ENCODE measurements at places on chromosomes 5 and 9. TPM values are rescaled to one million over a fixed set of nuclear protein-coding genes. Genes with fewer than 3 reads are reported as not detected.
A peak's percentile ranks its signal among the peaks of the same experiment; 100 is the strongest.

- no peaks in the 10 kb centered on the region for H3K27me3 ChIP-seq
- no peak overlapping the region for H3K4me3 ChIP-seq
- DNase-seq = peak; percentile 67
- no peaks in the 10 kb centered on the region for H3K36me3 ChIP-seq
These were observed 51.0 kb downstream of the IARS1 start for GRCh38 chr9:92242260-92243136.

Gene CMBL
- polyA plus RNA-seq = 29.4 TPM

GRCh38 chr5:132087176-132087575 is 13.6 kb downstream of the CSF2 start:
- H3K4me3 ChIP-seq = no peak overlapping the region
- H3K36me3 ChIP-seq = no peaks in the 10 kb centered on the region
- DNase-seq = no peak
- no peaks in the 10 kb centered on the region for H3K27me3 ChIP-seq
- no peaks in the 10 kb centered on the region for H3K4me1 ChIP-seq

DNA sequence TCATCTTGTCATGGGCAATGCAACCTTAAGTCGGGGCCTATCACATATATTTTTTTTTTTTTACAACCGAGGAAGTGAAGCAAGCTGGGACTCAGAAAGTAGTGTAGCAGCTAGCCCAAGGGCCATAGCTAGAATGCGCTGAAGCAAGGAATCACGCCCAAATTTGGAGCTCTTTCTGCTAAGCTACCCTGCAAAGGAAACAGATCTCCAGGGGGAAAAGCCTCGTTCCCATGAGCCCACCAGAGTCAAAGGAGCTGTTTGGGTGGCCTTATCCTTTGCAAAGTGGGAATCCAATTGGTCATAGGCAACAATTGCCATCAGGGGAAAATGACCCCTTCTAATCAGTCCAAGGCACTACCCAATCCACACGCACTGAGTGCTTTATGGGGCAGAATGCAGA is 390.4 kb downstream of the EBF1 start:
- H3K4me3 ChIP-seq = no peak overlapping the region
- DNase-seq = no peak
- no peak overlapping the region for H3K27ac ChIP-seq
- H3K4me1 ChIP-seq = no peaks in the 10 kb centered on the region

DNA sequence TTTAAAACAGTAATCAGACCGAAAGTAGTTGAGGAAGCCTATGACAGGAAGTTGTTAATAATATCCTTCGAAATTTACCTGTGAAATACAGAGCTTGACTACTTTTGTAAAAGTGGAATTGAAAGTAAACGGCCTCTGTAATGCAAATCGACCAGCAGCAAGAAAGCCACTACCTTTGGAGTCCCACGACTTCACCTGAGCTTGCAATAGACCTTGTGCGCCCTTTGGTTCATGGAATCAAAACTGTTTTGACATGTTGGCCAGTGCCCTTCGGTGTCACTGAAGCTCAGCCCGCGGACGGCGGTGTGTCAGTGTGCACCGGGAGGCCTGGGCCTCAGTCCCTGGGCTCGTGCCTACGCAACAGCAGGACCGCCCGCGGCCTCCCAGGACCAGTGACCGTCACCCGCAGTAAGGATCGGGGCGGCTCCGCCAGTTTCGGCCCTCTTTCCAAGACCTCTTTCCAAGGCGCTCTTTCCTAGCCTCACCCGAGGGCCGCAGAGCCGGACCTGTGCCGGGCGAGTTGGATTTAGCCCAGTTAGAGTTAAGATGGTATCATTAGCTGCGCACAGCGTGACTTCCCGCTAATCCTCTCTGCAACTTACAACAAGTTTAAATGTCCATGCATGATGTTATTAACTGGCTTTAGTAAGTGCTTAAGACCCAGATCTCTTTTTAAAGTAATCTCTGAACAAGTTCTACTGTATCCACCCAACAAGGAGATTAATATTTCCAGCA is 223.3 kb downstream of the MEF2C start:
- no peaks in the 10 kb centered on the region for H3K27me3 ChIP-seq
- H3K4me1 ChIP-seq = peaks cover 14% of the 10 kb centered on the region
- no peak overlapping the region for H3K4me3 ChIP-seq
- no peaks in the 10 kb centered on the region for H3K36me3 ChIP-seq

Gene SV2C
- 0.07 TPM for polyA plus RNA-seq

GRCh38 chr5:79814699-79815098 is 125.1 kb downstream of the CMYA5 start:
- no peak for DNase-seq
- H3K4me1 ChIP-seq = no peaks in the 10 kb centered on the region
- no peaks in the 10 kb centered on the region for H3K27me3 ChIP-seq

DNA sequence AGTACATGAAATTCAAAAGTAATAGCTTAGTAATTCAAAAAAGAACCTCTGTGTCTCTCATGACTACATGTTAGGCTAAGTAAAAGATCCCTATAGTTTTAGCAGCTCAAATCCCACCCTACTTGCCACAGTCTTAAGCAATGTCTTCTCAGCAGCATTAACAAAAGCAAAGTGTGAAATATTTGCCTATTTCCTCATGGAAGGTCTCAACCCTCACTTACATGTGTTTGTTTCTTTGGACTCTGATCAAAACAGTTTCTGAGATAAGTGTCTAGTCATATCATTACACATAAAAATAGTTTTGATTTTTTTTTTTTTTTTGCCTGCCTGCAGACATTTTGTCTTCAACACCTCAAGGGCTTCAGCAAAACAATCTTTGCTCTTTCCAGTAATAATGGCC is 310.5 kb downstream of the CETN3 start:
- H3K27me3 ChIP-seq = no peaks in the 10 kb centered on the region
- no peak overlapping the region for H3K27ac ChIP-seq
- no peak overlapping the region for H3K4me3 ChIP-seq
- DNase-seq = no peak
- no peaks in the 10 kb centered on the region for H3K36me3 ChIP-seq

Gene SH3TC2
- 0.24 TPM for polyA plus RNA-seq

DNA sequence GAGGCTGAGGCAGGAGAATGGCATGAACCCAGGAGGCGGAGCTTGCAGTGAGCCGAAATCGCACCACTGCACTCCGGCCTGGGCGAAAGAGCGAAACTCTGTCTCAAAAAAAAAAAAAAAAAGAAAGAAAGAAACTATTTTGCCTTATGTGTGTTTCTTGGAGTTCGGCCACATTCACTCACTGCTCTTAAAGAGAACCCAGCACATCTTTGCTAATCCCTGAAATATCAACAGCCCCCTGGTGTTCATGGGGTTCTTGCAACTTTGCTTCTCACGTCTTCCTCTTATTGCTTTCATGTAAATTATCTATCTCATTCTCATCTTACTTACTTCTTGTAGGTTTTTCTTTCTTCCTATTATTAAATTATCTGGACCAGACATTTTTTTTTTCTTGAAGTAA is 126.3 kb upstream of the ASTN2 start:
- no peak overlapping the region for H3K27ac ChIP-seq
- H3K36me3 ChIP-seq = no peaks in the 10 kb centered on the region
- H3K4me1 ChIP-seq = no peaks in the 10 kb centered on the region

GRCh38 chr5:139743001-139743771 is 52.4 kb upstream of the PSD2 start:
- peaks cover 11% of the 10 kb centered on the region for H3K27me3 ChIP-seq
- DNase-seq = no peak
- no peak overlapping the region for H3K27ac ChIP-seq
- no peak overlapping the region for H3K4me3 ChIP-seq
- H3K36me3 ChIP-seq = no peaks in the 10 kb centered on the region
- peaks cover 30% of the 10 kb centered on the region for H3K4me1 ChIP-seq

Gene PCDHB15
- polyA plus RNA-seq = 2.2 TPM

DNA sequence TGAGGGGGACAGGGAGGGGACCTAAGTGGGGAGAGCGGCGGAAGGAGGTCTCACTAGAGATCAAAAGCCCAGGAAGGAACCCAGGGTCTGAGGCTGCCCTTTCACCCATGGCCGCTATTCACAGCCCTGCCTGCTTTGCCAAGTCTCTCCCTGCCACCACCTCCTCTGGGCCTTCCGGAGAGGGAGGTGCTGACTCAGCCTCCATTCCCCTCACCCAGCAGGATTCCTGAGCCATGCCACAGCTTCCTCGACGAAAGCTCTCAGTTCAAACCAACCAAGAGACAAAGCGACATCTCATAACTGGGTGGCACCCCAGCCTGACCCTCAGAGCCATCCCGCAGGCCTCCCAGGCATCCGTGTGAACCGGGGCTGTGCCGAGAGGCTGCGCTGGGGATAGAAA is 36.7 kb downstream of the PAX5 start:
- H3K27ac ChIP-seq = no peak overlapping the region
- no peak overlapping the region for H3K4me3 ChIP-seq
- DNase-seq = no peak
- H3K27me3 ChIP-seq = peaks cover 19% of the 10 kb centered on the region

- no peaks in the 10 kb centered on the region for H3K36me3 ChIP-seq
- H3K27me3 ChIP-seq = no peaks in the 10 kb centered on the region
- H3K27ac ChIP-seq = no peak overlapping the region
- no peak for DNase-seq
- no peak overlapping the region for H3K4me3 ChIP-seq
These were observed 385.9 kb upstream of the CHD1 start for GRCh38 chr5:99314721-99315120.

DNA sequence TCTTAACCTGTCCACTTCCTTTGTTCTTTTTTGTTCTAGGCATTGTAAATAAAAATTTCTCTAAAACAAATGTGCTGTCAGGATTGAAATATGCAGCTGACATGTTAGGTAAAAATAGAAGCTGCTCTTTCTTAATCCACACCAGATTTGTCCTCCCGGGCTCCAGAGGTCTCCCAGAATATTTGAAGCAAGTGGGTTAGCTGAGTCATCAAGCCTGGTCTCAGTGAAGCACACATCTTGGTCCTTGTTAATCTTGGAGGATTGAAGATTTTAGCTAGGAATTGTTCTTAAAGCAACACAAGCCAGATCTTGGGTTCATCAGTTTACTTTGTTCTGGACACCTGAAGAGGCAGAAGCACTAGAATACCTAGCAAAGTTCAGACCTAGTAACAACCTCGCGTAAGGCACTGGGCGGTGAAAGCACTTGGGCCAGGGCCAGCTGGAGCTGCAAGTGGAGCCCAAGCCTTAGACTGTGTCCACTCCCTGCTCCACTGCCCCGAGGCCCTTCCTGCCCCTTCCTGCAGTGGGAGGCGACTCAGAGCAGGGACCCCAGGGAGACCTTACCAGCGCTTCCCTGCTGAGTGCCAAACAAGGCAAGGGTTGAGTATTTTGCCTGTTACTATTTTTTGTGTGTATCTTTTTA is 36.5 kb downstream of the HABP4 start:
- H3K27ac ChIP-seq = no peak overlapping the region
- no peaks in the 10 kb centered on the region for H3K36me3 ChIP-seq
- H3K4me1 ChIP-seq = no peaks in the 10 kb centered on the region
- H3K27me3 ChIP-seq = no peaks in the 10 kb centered on the region
- no peak overlapping the region for H3K4me3 ChIP-seq

Gene CDC42SE2
- 21.4 TPM for polyA plus RNA-seq

DNA sequence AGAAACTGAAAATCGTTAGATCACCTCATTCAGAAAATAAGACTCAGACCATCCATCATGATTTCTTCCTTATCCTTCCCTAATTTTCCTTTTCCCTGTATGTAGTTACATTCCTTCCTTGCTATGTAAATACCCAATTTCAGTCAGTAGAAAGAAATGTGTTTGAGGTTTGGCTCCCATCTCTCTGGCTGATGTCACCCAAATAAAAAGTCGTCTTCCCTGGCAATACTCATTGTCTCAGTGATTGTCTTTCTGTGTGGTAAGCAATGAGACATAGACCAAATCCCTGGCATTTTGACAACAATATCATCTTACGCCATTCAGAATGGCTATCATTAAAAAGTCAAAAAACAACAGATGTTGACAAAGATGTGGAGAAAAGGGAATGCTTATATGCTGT is 303.9 kb upstream of the EDIL3 start:
- H3K4me3 ChIP-seq = no peak overlapping the region
- no peaks in the 10 kb centered on the region for H3K4me1 ChIP-seq
- H3K36me3 ChIP-seq = no peaks in the 10 kb centered on the region
- no peaks in the 10 kb centered on the region for H3K27me3 ChIP-seq
- H3K27ac ChIP-seq = no peak overlapping the region

DNA sequence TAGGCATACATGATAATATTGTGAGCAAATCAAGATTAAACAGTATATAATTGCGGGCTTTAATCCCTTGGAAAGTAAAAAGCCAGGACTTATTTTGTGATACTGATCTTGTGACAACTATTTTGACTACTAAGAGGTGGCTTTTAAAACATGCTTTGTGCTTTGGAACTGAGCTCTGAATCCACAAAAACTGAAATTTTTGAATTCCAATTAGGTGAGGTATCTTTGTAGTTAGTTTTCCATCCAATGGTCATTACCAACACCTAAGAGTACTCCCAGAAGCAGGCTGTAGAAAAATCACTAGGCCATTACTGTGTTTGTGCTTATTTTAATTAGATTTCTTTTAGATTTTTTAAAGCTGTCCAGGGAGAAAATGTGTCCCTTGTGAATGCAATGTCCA is 559.5 kb upstream of the WWC1 start:
- H3K4me3 ChIP-seq = no peak overlapping the region
- no peak for DNase-seq
- H3K27ac ChIP-seq = no peak overlapping the region
- H3K36me3 ChIP-seq = no peaks in the 10 kb centered on the region

DNA sequence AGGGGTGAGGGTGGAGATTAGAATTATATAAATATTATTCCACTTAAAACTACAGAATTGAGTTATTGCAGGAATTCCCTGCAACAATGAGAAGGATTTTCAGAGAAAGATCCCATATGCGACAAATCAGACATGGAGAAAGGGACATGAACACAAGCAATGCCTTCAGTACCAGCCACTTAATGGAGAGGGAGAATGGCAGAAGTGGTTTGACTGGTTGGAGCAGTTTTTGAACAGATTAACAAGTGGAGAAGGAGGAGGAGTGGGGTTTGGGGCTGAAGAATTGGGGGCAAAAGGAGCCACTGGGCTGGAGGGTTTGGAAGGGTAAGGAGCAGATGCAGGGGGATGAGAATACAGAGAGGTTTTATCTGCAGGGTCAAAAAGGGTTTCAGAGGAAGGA is 620.9 kb upstream of the PTPRD start:
- H3K27me3 ChIP-seq = no peaks in the 10 kb centered on the region
- no peak for DNase-seq
- no peaks in the 10 kb centered on the region for H3K36me3 ChIP-seq
- H3K27ac ChIP-seq = no peak overlapping the region

Gene FOXD4
- polyA plus RNA-seq = 1.2 TPM

Gene PCDHB16
- 0.67 TPM for polyA plus RNA-seq

DNA sequence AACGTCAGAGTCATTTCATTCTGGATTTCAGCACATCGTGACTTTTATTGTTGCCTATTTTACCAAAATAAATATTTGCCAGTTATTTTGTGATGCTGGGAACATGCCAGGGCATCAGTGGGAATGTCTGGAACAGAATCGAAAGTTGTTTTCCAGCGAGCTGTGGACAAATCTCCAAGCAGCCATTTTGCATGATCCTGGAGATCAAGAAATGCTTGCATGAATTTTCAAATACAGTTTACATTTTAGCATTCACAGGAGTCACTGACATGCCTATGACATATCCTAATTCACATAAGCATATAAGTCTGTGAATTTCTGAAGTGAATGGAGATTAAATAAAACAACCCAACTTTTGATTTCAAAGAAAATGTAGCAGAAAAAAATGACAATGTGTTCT is 119.4 kb downstream of the VCAN start:
- H3K4me3 ChIP-seq = no peak overlapping the region
- H3K36me3 ChIP-seq = no peaks in the 10 kb centered on the region
- H3K27ac ChIP-seq = no peak overlapping the region
- DNase-seq = no peak

GRCh38 chr5:117494188-117494587 is 919.6 kb upstream of the SEMA6A start:
- no peak overlapping the region for H3K27ac ChIP-seq
- no peak overlapping the region for H3K4me3 ChIP-seq
- no peak for DNase-seq
- H3K27me3 ChIP-seq = no peaks in the 10 kb centered on the region

Data from adrenal gland (tissue), 19 donors.